Activated CD8-positive, alpha-beta memory T cell treated with anti-CD3 and anti-CD28 coated beads, Interleukin-2, amount 10 ng/mL, durations not matched to agents 7 days and 5 days (primary cell): ENCODE measurements at places on chromosomes 11 and 22.

GRCh38 chr11:2436013-2436520, 8.2 kb downstream of the TRPM5 start:
- DNase-seq, result no peak

GRCh38 chr11:117625237-117625636, 171.8 kb downstream of the DSCAML1 start:
- no peak for DNase-seq

DNA sequence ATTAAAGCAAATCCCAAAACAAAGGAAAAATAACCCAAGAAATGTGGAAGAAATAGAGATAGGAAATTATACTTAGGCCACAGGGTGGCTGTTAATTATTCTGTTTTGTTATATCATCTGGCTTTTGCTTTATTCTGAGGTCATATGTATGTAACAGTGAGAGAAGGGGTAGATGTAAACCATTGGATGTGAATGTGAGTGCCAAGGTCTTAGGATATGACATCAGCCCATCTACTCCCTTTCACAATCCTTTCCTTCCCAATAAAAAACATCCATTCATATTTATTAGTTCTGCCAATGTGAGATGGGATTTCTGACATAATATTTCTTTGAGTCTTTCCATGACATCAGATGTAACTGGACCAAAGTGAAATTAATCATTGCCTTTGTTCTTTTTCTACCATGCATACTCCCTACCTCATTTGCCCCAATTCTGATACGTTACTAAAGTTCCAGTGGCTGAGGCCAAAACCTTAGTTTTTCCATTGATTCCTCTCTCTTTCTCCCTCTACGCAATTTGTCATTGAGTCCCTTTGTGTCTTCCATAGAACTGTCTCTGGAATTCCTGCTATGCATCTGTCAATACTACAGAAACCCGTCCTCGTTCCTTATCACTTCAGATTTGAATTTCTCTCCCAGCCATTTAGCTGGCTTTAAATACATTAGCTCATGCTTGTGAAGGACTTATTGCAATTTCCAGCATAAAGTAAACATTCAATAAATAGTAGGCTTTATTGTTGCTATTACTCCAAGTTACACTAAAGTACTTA, 170.3 kb downstream of the ARHGAP42 start:
- DNase-seq, result no peak

GRCh38 chr11:61315260-61315659, 17.6 kb downstream of the DDB1 start:
- DNase-seq, result no peak

- DNase-seq, result no peak
Observed at GRCh38 chr11:85867751-85868150, 12.6 kb downstream of the CCDC83 start.

- DNase-seq, result no peak
Observed at GRCh38 chr11:76023236-76024068, 182.8 kb downstream of the WNT11 start.

GRCh38 chr11:124747406-124748099, 4.5 kb downstream of the VSIG2 start:
- DNase-seq, result no peak
